ENCODE measurements at places on chromosomes 1 and 21. TPM values are rescaled to one million over a fixed set of nuclear protein-coding genes. Genes with fewer than 3 reads are reported as not detected.

GRCh38 chr1:49626472-49626871 is 397.3 kb downstream of the AGBL4 start:
- H3K4me3 ChIP-seq, result no peak overlapping the region
- H3K36me3 ChIP-seq, result no peaks in the 10 kb centered on the region
- H3K4me1 ChIP-seq, result no peaks in the 10 kb centered on the region
- H3K27me3 ChIP-seq, result no peaks in the 10 kb centered on the region
- H3K27ac ChIP-seq, result no peak overlapping the region
- no peak for DNase-seq

GRCh38 chr1:2786329-2787162 is 14.9 kb downstream of the TTC34 start:
- no peak overlapping the region for H3K4me3 ChIP-seq
- H3K27me3 ChIP-seq, result no peaks in the 10 kb centered on the region
- H3K27ac ChIP-seq, result no peak overlapping the region
- peak; percentile 48 for DNase-seq
- no peaks in the 10 kb centered on the region for H3K4me1 ChIP-seq
- H3K36me3 ChIP-seq, result no peaks in the 10 kb centered on the region

GRCh38 chr1:59617434-59617833 is 197.3 kb upstream of the HOOK1 start:
- no peaks in the 10 kb centered on the region for H3K36me3 ChIP-seq
- H3K4me1 ChIP-seq, result no peaks in the 10 kb centered on the region
- no peak for DNase-seq
- no peaks in the 10 kb centered on the region for H3K27me3 ChIP-seq
- H3K4me3 ChIP-seq, result no peak overlapping the region
- no peak overlapping the region for H3K27ac ChIP-seq

DNA sequence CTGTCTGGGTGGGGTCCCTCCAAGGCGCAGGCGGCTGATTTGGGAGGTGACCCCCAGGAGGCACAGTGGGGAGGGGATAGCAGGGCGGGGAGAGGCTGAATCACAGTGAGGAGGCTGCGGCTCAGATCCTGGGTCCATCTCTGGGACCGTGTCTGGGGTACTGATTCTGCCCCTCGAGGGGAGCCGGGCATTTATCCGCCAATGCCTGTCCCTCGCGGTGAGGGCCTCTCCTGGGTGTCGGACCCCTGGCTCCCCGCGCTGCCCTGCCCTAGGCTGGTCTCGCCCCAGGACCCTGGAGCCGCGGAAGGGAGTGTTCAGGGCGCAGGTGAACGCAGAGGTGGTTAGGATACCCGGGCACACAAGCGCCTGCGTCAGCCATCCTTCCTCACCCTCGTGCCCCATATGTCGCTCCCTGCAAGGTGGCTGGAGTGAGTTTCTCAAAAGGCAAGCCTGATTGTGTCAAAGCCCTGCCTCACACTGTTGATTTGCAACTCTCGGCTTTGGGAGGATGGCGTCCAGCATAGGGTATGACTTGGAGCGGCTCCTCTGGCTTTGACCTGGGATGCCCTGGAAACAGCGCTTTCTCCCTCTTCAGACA is 530.9 kb downstream of the PTPRU start:
- peaks cover 20% of the 10 kb centered on the region for H3K27me3 ChIP-seq
- no peak for DNase-seq
- no peaks in the 10 kb centered on the region for H3K4me1 ChIP-seq
- no peaks in the 10 kb centered on the region for H3K36me3 ChIP-seq
- no peak overlapping the region for H3K27ac ChIP-seq

GJA5 gene
- total RNA-seq, result 3.3 TPM

- H3K4me3 ChIP-seq, result no peak overlapping the region
- no peak overlapping the region for H3K27ac ChIP-seq
- H3K36me3 ChIP-seq, result no peaks in the 10 kb centered on the region
- H3K27me3 ChIP-seq, result no peaks in the 10 kb centered on the region
- H3K4me1 ChIP-seq, result no peaks in the 10 kb centered on the region
Observed at GRCh38 chr1:96096613-96097321, 624.8 kb upstream of the PTBP2 start.

TRPM2 gene
- 0.69 TPM for total RNA-seq

DNA sequence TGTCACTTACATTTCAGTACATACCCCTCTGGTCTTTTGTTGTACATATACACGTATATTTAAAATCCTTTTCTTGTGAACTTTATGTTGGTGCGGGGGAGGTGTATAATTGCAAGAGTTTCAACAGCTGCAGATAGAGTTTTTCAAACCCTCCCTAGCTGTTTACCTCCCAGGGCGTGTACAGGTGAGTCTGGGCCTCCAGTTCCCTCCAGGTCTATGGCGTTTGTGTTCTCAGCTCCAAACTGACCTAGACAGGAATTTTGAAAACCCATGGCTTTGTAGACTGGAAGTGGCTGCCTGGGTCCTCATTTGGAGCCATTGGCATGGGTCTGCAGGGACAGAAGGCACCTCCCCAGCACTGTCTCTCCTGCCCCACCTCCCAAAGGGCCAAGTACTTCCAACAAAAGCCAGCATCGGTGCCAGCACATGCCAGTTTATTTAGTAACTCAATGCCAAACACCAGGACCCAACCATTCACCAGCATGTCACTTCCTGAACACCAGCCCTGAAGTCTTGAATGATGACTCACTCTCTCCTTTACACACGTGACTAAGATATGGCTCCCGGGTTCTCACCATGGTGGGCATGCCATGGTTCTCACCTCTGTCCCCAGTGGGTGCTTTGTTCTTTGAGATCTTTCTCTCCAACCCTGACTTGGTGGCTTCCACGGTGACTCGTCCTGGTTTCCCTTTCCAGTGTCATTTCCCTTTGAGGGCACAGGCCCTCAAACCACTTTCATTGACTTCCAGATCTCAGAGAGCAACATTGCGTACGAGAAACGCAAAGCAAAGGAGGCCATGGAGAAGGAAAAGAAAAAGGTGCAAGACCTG is 57.3 kb upstream of the EFHD2 start:
- no peaks in the 10 kb centered on the region for H3K4me1 ChIP-seq
- H3K36me3 ChIP-seq, result no peaks in the 10 kb centered on the region
- H3K4me3 ChIP-seq, result no peak overlapping the region
- DNase-seq, result no peak
- H3K27me3 ChIP-seq, result peaks cover 3% of the 10 kb centered on the region

- H3K36me3 ChIP-seq, result peaks cover 93% of the 10 kb centered on the region
- no peak overlapping the region for H3K4me3 ChIP-seq
- H3K27me3 ChIP-seq, result no peaks in the 10 kb centered on the region
- H3K4me1 ChIP-seq, result no peaks in the 10 kb centered on the region
- no peak for DNase-seq
Observed at GRCh38 chr1:207334337-207334736, 12.9 kb downstream of the CD55 start.

DNA sequence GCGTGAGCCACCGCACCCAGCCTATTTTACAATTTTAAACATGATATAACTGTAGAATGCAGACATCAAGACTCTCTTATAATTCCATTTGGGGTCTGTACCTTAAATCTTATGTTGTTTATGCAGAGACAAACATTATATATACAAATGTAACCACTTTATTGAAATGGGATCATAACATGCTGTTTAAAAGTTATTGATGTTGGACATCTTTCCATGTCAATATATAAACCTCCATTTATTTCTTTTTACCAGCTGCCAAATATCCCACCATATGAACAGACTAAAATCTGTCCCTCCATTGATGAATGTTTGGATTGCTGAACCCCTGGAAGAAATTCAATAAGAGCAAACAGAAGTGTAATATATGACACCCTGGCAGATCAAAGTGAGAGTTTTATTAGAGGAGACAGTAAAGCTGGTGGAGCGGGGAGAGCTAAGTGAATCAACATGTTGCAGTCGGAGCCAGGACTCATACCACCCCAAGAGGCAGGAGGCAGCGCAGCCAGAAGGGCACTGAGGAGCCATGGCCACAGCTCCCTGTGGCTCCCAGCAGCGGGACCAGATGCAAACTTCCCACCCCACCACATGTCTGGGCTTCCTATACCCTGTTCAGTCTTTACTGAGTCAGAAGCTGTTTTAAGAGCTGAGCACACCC is 4.7 kb upstream of the PCSK9 start:
- H3K4me3 ChIP-seq, result no peak overlapping the region
- H3K36me3 ChIP-seq, result no peaks in the 10 kb centered on the region
- DNase-seq, result no peak
- peaks cover 2% of the 10 kb centered on the region for H3K4me1 ChIP-seq
- H3K27me3 ChIP-seq, result peaks cover 6% of the 10 kb centered on the region
- no peak overlapping the region for H3K27ac ChIP-seq

DNA sequence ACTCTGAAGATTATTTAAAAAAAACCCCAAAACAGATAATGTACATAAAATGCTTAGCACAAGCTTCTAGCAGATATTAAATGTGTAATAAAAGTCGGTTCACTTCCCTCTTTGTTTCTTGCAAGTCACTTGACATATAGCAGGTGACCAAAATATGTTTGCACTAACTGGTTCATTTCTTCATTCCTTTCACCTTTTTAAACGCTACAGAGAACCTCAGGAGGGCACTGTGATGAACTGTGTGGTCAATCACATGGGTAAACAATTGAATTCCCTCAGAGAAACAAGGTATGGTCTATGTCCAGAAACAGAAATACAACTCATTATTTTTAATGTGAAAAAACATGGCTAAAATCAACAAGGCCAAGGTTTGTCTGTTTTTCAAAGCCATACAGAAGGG is 51.3 kb upstream of the BCL10 start:
- no peaks in the 10 kb centered on the region for H3K36me3 ChIP-seq
- H3K27me3 ChIP-seq, result no peaks in the 10 kb centered on the region
- no peak overlapping the region for H3K27ac ChIP-seq

DNA sequence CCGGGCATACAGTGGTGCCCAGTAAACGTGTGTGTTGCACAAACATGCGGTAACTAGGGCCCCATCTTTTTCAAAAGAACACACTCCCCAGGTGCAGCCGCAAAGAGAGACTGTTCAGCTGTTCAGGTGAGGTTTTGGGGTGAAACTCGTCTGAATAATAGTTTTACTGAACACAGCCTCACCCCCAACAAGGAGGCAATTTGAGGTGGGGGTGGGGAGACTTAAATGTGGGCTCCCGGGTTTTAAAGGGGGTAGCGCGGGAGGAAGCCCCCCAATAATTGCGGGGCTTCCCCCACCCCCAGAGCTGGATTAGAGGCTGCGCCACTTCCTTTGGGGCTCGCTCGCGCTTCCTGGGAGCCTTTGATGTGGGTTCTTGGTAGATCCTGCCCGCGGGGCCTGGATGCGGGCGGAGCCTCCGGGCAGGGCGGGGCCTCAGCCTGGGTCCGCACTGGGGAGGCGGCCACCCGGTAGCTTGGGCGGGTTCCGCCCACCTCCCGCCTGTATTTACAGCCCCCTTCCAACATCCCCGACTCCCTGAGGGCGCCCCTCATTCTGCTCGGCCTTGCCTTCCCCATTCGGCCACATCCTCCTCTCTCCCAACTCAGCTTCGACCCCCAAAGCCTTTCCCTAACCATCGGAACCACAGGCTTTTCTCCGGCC is 6.4 kb upstream of the EPHA2 start:
- no peaks in the 10 kb centered on the region for H3K36me3 ChIP-seq
- no peaks in the 10 kb centered on the region for H3K4me1 ChIP-seq
- DNase-seq, result no peak
- H3K27ac ChIP-seq, result no peak overlapping the region
- H3K4me3 ChIP-seq, result no peak overlapping the region
- H3K27me3 ChIP-seq, result no peaks in the 10 kb centered on the region

DNA sequence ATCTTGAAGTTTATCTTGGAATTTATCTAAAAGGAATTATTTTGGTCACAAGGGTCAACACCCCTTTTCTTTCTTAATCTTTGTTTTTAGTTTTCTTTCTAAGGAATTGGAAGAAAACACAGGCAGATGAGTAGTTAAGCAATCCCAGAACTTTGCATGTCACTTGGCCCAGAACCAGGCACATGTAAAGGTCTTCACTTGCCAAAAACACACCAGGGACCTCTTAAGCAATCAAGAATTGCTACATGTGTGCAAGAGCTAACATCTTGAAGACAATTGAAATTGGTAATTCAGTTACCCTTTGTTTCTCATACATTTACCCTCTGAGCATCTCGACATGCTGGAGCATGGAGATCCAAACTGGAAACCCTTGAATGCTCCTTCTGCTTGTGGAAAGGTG is 114.2 kb downstream of the ZC3H11B start:
- no peak overlapping the region for H3K27ac ChIP-seq
- H3K27me3 ChIP-seq, result no peaks in the 10 kb centered on the region
- H3K36me3 ChIP-seq, result no peaks in the 10 kb centered on the region
- no peak overlapping the region for H3K4me3 ChIP-seq

RIMS3 gene
- 0.42 TPM for total RNA-seq

GRCh38 chr1:31765041-31765467 is 914 bp upstream of the ADGRB2 start:
- no peak overlapping the region for H3K4me3 ChIP-seq
- peaks cover 11% of the 10 kb centered on the region for H3K4me1 ChIP-seq
- no peaks in the 10 kb centered on the region for H3K36me3 ChIP-seq

DNA sequence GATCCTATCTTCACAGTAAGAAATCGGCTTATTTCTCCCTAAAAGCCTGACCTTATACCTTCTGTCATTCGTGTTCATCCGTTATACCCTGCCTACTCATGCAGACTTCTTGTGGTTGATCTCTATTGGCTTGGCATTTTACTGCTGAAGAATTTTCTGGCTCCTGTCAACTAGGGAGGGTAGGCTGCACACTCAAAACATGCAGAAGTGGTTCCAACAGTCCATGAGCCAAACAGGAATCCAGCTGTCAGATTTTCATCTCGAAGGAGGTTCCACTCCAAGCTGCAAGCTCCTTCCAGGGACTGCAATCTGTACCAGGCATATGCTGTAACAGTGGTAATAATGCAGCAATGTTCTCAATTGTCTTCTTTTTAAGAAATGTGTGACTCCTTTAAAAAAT is 10.1 kb downstream of the DNAJC11 start:
- DNase-seq, result no peak
- H3K4me1 ChIP-seq, result peaks cover 31% of the 10 kb centered on the region
- H3K27me3 ChIP-seq, result no peaks in the 10 kb centered on the region
- H3K4me3 ChIP-seq, result no peak overlapping the region

SIM2 gene
- 0.08 TPM for total RNA-seq

DNA sequence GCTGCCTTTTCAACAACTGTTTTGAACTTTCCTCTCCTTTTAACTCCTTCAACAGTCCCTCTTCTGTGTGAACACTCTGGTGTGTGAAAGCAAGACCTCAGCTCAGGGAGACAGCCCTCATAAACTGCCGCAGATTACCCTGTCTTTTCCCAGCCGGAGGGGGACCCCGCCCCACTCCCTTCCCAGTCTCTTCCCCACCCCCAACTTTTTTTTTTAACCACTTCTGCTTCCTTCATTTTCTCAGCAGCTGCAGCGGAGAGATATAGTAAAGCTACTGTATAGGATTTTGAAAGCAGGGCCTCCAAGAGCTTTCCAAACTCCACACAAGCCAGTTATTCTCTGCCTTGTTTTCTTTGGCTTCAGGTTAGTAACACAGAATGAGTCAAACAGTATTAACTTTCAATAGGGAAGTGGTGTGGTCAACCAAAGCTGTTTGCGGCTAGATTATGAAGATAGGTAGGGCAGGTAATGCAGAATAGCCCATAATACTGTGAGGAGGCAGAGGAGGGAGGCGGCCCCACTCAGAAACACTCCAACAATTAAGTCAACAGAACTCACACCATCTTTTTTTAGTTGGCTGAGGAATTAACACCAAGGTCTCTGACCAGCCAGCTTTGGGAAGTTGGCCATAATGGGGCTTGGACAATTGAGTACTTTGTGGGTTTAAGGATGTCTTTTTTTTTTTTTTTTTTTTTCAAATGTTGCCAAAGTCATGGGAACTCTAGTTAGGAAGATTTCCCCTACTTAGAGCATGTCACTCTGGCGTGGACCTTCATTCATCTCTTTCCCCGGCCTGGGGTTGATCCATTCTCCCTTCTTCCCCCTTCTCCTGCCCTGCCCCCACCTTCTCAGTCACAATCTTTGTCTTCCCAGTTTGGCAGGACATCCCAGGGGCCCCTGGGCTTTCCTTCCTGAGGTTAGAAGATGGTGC is 177.0 kb downstream of the CLIC6 start:
- H3K4me3 ChIP-seq, result peak overlapping the region; percentile 6
- peaks cover 30% of the 10 kb centered on the region for H3K36me3 ChIP-seq
- H3K27me3 ChIP-seq, result no peaks in the 10 kb centered on the region
- no peak for DNase-seq
- peak overlapping the region; percentile 93 for H3K27ac ChIP-seq

C1QC gene
- total RNA-seq, result 24.2 TPM
